NCI-H146 (cell line): ENCODE measurements at places on chromosomes 13 and 19.
A peak's percentile ranks its signal among the peaks of the same experiment; 100 is the strongest.

DNA sequence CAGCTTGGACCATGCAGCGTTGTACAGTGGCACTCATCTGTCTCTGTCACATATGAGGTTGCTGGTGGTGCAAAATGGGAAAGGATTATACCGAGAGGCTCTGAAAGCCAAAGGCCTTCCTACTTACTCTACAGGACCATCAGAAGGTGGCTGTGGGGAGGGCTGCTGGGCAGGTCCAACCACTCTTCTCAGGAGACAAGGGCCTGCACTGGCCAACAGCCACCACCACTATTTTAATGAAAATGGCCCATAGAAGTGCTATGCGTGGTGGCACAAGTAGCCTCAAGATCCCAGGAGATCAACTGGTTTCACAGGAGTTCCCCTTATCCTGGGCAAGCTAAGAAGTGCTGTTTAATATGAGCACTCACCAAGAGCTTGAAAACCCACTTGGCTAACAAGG is 52.3 kb downstream of the MRPL57 start:
- no peak for DNase-seq

- no peak for DNase-seq
These were observed 497.6 kb downstream of the SUCLA2 start for GRCh38 chr13:47503475-47503874.

- DNase-seq = no peak
These were observed 6.2 kb upstream of the SMG9 start for GRCh38 chr19:43760941-43761340.

DNA sequence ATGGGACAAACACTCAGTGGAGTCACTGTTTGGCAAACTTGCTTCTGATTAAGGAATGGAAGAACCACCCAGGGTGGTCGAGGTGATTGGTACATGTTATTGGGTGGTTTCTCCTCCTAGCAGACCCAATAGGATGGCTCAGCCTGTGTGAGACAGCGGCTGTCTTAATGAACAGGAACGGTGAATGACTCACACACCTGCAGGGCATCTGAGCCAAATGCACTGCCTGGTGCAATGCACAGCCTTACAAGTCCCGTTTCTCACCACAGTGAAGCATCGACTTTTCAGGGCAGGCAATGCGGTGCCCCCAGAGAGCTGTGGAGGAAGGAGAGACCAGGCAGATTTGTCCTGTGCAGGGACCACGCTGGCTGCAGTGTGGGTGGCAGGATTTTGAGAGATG is 238.5 kb downstream of the FGF9 start:
- DNase-seq = no peak

DNA sequence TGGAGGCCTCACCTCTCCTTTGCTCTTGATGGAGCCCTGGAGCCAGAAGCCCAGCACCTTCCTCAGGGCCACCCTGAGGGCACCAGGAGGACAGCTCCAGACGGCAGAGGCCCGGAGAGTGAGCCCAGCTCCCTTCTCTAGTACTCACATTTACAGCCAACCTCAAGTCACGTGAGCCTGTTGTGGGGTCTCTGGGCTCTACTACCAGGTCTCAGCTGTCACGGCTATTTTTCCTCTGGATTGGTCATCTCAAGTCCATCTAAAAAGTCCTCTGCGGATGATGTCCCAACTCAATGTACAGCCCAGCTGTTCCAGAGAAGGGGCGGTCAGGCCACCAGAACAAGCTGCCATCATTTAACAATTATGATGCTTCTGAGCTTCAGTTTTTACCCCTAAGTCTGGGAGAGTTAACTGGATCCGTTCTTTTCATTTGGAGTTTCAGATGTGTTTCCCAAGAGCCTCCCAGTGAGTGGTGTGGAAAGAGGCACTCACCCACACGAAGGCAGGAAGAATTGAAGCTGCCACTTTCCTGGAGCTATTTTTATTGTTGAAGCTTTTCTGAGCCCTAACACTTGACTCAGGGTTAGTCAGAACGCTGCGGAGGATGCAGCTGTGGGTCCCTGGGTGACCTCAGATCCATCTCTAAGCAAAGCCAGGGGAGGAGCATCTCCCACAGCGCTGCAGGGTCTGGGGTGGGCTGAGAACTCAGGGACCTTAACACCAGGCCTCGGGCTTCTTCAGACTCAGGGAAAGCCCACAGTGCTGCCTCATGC is 143.5 kb upstream of the UBL3 start:
- DNase-seq = no peak

DNA sequence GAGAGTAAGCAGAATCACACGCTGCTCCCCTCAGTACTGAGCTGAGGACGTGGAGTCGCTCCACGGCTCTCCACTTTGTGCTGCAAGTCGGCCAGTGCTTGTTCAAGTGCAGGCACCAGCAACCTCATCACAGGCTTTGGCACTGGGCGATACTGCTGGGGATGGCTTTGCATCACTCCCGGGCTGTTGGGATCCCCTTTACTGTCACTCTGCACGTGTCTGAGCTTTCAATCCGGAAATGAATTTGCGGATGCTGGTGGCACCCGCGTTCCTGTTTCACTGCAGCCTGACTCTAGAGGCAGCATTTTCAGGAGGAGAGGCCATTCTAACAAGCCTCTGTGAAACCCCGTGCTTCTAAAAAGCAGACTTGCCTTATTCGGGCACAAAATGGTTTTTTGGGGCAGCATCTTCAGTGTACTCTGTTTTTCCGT is 19.1 kb downstream of the SMARCA4 start:
- no peak for DNase-seq

DNA sequence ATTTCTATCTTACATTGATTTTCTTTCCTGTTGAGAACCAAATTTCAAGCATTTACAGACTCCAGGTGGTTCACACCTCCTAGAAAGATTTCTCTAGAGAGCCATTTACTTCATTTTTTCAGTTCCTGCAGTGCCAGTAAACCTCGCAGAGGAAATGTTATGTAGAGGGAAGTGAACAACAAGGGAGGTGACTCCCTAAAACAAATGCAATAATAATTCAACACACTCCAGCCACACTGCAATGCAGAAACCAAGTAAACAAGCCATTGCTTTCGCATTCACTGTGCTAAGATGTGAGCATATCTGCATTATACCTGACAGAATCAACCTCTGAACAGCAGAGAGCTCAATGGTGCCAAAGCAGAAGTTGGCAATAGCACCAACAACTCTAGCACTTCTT is 215.1 kb downstream of the RBM26 start:
- no peak for DNase-seq

DNA sequence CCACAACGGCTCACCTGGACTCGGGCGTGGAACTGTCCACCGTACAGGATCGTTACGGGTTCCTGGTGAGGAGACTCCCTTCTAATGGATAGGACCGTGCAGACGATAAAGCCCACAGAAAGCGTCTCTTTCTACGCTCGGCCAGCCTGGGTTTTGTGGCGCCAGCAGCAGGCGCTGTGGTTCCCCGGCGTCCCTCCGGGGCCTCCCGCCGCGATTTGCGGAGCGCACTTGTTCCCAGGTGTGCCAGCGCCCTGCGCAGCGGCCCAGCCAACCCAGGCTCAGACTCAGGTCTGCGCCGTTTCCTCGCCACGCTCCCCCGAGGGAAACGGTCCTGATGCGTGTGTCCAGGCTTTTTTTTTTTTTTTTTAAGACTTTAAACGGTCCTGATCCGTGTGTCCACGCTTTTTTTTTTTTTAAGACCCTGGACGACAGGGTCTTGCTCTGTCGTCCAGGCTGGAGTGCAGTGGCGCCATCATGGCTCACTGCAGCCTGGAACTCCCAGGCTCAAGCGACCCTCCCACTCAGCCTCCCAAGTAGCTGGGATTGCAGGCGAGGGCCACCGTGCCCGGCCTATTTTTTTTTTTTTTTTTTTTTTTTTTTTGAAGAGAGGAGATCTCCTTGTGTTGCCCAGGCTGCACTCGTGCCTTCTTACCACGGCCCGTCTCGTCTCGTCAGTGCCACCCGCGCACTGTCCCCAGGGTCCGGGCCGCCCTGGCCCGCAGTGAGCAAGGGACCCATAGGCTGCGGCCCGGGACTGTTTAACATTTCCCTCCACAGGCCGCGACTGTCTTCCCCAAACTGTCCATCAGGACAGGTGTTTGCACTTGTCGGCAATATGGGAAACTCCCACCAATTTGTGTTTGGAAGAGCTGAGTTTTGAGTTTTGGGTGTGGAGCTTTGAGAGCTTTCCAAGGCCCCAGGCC is 23.8 kb downstream of the GJA3 start:
- DNase-seq = no peak

DNA sequence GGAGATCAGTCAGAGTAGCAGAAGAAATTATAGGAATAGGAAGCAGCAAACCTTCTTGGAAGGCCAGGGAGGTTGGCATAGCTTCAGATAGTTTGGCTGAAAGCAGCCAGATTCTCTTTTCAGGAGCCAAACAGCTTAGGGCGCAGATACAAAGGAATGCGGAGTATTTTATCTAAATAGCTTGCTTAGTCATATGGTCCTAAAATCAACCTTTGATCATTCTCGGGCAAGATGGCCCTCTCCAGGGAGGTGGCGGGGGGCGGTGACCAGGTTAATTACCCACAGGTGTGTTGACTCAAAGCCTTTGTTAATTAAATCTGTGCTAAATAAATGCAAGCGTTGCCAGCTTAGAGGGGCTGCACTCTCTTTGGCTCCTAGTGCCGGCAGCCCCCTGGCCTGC is 12.5 kb upstream of the NCR1 start:
- no peak for DNase-seq

- peak; percentile 88 for DNase-seq
These were observed 1.1 kb downstream of the MIDN start for GRCh38 chr19:1249298-1249989.
